ENCODE measurements at places on chromosomes 6 and 20.

DNA sequence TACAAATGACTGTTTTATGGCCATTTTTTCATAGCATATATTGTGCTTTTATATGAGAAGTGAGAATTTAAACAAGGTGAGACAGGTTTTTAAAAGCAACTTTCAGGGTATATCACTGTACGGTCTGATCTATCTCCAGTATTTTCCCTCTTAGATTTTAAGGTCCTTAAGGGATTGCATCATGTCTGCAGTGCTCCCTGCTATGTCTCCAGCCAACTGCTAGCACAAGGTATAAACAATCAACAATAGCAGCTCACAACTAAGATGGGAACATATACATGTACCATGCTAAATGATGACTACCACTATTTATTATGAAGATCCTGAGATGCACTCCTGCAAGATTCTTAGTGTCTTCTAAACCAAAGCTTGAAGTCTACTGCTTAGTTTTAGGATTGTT, 7.2 kb downstream of the FUCA2 start:
- DNase-seq, result no peak

- DNase-seq, result no peak
Measured at GRCh38 chr6:125821825-125822281, 31.1 kb downstream of the NCOA7 start.

DNA sequence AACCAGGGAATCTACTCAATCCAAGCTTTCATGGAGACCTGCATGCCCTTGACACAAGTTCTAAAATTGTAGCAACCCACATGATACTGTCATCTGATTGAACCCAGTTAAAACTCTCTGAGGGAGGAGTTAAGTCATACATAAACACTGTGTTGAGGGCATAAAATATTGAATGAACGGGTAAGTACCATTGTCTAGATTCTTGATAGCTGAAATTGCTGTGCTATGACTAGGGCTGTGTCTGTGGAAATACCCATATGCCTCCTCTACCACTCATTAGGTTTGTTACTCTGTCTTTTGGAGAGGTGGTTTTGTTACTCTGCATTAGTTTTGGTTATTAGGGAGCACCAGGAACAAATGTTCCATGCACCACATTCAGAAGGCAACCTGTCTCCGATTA, 7.6 kb downstream of the ENPP4 start:
- no peak for DNase-seq

DNA sequence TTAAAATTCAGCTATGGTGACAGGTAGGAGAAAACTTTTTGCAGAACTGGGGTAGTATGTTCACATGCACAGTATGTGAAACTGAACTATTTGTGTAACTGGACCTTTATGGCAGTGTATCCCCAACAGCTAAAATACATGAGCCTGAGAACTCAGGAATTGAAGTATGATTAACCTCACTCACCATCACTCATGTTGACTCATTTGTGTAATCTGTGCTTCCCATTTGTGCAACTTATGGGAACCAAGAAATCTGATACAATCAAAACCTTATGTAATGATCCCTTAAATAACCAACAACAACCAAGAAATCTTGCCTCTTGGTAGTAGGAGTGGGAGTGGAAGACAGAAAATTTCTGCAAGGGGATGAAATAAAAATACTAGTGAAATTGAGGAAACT, 674.9 kb downstream of the HDGFL1 start:
- DNase-seq, result no peak

GRCh38 chr6:71482742-71483141, 194.1 kb downstream of the OGFRL1 start:
- DNase-seq, result no peak

DNA sequence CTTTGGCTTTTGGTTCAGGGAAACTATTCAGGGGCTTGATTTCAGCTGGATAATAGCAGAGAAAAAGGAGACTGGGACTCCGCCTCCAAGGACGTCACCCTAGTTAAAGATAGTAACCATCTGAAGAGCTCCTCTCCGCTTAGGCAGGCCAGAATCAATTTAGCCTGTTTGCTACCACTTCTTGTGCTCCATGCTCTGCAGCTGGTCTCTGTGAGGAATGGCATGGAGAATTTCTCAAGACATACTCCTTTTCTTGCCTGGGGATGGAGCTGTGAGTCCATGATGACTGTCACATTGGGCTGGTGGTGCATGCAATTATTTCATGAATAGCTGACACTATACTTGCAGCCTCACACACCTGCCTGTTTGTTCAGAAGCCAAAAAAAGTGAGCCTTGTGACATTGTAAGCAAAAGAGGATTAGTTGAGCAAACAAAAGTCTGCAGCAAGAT, 61.4 kb downstream of the TXLNB start:
- DNase-seq, result no peak

DNA sequence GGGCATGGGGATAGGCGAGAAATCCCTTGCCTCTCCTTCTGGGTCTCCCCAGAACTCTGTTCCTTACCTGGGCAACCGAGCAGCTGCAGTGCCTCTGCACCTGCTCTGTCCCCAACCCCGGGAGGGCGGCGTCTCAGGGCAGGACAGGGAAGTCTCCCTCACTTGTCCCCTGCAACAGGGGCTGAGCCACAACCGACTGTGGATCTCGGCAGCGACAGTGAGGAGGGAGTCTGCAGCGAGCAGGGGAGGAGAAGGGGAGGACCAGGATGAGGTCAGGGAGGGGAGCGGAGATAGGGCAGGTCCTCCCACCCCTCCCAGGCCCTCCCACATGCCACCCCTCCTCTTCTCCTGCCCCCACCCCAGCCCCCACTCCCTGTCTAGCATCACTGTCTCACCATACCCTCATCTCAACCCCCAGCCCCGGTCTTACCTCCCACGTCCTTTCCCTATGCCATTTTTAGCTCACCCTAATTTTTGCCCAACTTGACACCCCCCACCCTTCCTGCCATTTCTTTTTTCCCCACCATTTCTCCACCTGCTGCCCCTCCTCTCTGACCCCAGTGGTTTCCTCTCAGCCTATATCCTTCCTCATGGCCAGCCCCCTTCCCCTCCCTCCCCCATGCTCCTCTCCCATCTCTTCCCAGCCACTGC, at the start of gene TNXB:
Gene TNXB, minus strand, starts transcription at position 225 of the 651 bp plus-strand sequence. CDS start 11,140 bp downstream, outside the sequence.
- no peak for DNase-seq

GRCh38 chr6:143872201-143872600, 7.9 kb downstream of the ZC2HC1B start:
- DNase-seq, result no peak

DNA sequence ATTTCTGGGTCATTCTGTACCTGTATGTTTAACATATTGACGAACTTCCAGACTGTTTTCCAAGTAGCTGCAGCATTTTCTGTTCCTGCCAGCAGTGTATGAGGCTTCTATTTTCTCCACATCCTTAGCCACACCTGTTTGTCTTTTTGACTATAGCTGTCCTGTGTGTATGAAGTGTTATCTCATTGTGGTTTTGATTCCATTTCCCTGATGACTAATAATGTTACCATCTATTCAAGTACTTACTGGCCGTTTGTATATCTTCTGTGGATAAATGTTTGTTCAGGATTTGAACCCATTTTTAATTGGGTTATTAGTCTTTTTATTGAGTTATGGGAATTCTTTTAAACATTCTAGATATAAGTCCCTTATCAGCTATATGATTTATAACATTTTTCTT, 95.2 kb downstream of the JAG1 start:
- no peak for DNase-seq

DNA sequence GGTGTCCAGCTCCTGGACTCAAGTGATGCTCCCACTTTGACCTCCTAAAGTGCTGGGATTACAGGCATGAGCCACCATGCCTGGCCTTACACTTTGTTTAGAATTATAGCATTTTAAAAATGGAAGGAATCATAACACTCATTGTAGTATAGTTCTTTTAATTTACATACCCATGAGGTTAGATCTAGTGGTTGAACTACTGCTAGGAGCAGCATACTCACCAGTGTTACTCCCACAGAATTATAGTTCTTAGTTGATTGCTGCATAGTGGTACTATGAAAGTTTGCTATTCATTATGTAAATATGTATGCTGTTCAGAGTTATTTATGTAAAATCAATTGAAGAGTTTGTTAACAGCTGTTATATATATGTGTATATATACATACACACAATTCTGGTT, 85.4 kb downstream of the MYO6 start:
- DNase-seq, result no peak

- no peak for DNase-seq
Measured at GRCh38 chr6:118808793-118809638, 84.9 kb upstream of the ASF1A start.

- DNase-seq, result no peak
Measured at GRCh38 chr6:111841822-111842221, 31.4 kb downstream of the FYN start.

- no peak for DNase-seq
Measured at GRCh38 chr6:66289889-66290288, 582.9 kb upstream of the EYS start.

DNA sequence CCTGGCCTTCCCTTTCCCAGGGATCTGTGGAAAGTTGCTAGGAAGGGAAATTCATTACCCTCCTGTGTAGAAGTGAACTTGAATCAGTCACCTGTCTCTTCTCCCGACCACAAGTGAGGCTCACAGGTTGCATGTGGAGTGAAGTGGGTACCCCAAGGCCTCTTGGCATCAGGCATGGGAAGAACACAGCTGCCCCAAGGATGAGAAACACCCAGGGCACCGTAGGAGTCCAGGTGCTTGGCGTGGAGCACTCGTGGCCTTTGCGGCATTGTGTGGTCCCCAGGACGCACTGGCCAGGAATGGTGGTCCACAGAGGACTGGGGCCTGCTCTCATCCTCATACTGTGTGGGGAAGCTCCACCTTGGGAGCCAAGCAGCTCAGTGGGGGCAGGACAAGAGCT, 47.5 kb upstream of the VSX1 start:
- no peak for DNase-seq

DNA sequence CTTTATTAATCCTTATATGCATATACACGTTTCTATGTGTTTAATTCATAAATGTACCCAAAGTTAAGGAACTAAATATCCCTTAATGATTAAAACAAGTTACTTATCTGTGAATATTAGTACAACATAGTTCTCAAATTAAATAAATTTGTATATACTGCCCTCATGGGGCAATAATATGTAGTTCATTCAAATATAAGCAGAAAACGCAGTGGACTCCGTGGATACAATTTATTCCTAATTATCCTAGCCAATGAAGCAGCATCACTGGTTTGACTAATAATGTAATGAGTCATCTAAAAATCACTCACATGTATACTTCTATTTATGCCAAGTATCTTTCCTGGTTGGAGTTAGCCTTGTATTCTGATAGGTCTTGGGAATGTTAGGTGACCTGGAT, 111.6 kb downstream of the TBC1D32 start:
- no peak for DNase-seq

DNA sequence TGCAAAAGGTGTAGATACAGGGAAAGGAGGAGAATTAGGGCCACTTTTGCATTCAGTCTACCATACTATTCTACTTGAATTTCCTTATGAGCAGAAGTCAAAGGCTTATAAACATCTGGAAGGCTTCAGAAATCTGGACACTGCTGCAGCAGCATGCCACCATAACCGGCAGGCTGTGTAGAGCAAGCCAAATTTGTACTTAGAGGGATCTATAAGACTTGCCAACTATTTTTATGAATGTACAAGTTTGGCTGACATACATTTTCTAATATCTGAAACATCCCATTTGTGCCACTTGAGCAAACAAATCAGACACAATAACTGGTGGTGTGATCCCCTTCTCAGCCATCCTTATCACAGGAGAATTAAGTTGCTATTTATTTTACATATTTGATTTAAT, 14.0 kb upstream of the PLCB1 start:
- DNase-seq, result no peak

DNA sequence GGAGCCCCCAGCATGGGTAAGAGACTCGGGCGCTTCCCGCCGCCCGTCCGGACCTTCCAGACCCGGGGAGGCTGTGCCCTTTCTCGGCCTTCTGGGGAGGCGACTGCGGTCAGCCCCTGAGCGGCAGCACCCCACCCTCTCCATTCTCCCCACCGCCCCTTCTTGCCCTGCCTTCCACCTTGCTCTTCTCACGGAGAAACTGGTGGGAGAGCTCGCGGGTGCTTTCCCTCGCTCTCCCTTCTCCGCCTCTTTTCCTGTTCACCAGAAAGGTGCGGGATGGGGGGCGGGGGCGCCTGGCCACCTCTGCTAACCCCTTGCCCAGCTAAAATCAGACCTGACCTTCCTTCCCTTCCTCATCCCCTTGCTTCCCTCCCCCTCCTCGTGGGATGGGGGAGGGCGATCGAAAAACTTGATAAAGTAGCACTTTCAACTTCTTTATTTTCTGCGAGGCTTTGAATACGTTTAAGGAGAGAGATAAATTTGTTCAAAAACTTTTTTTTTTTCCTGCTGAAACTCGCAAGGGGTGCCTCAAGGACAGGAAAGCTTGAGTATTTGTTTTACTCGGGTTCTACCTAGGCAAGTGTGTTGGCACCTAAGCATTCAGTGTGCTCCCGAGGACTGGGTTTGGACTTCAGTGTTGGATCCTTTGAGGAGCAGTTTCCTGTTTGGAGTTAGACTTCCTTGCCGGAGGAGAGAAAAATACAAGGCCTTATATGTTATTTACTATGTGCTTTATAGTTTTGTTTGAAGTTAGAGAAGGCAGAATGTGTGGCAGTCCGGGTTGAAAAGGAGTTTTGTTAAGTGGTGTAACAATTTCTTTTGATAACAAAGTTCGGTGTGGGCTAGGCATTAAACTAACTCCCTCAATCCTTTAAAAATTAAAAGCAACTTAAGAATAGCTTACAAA, 897 bp downstream of the CD2AP start:
- DNase-seq, result no peak

GRCh38 chr6:42326248-42326647, 108.6 kb upstream of the MRPS10 start:
- DNase-seq, result no peak

GRCh38 chr6:132209351-132209750, 191.9 kb downstream of the MOXD1 start:
- DNase-seq, result no peak

GRCh38 chr6:150482883-150483409, 114.1 kb downstream of the IYD start:
- DNase-seq, result no peak

DNA sequence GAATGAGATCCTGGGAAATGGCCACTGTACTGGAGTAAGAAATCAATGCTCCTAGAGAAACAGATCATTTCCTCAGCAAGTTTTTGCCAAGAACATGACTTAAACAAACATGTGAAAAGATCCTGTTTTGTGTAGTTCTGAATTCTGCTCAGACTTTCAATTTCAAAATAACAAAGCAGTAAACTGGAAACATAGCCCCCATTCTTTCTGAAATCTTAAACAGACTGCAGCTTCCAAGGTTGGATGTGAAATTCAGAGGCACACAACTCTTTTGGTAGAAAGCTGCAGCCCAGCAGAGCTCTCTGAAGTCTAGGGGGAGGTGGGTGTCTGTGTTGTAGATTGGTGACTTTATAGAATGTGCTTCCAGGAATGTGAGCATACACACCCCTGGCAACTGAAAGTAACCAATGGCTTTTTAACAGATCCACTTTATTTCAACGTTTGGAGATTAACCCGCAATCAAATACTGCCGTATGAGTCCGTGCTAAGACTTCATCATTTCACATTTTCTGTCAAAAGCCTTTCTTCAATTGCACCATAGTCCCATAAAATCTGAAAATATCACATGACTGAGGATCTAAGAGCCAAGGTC, 86.4 kb downstream of the ATXN1 start:
- DNase-seq, result no peak

DNA sequence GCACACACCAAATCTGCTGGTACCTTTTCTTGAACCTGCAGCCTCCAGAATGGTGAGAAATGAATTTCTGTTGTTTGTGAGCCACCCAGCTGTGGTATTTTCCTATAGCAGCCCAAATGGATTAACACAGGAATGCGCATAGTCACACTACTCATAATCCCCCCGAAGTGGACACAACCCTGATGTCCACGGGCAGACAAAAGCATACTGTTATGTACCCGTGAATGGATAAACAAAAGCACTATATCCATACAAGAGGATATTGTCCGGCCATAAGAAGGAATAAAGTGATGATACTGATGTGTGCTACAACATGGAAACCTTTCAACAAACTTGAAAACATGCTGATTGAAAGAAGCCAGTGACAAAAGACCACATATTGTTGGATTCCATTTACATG, 25.1 kb upstream of the RPP40 start:
- DNase-seq, result no peak
